Activated T-cell treated with anti-CD3 and anti-CD28 coated beads, Interleukin-2, amount 50 U/mL, for 48 hours (primary cell): ENCODE measurements at places on chromosomes 12 and 14.

DNA sequence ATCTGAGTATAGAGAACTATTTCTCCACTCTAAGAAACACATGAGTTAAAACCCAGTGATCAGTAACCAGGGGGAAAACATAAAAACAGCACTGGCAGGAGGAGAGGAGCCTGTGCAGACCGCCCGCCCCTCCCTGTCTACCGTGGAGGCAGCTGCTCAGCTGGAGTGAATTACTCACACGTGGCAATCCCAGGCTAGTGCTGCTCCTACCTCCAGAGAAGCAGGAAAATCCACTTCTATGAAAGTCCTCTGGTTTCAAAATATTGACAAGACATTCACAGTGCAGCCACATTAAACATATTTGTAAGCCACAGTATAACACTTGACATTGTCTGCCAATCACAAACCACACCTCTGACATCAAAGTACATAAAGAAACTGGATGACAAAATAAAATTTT is 16.7 kb downstream of the TMEM132D start:
- DNase-seq = no peak

- DNase-seq = no peak
These were observed 63.0 kb downstream of the FOS start for GRCh38 chr14:75341620-75342019.

DNA sequence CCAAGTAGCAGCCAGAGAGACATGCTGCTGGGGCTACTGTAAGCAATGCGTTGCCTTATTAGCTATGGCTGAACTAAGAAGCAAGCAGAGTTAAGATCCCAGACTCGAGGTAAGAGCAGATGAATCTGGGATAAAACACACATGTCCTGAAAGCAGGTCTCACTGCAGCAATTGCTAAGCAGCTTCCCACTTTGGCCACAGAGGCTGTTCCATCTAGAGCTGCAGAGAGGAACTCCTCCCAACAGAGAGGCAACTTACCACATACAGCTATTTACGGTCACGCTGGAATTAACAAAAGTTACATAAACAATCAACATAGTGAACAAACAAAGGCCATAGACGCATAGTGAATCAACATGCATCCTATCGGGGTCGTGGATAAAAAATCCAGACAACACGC is 90.2 kb downstream of the KSR2 start:
- no peak for DNase-seq

GRCh38 chr12:117966511-117966910 is 2.3 kb downstream of the KSR2 start:
- no peak for DNase-seq

- DNase-seq = peak; percentile 29
These were observed 72.9 kb upstream of the LTA4H start for GRCh38 chr12:96108321-96108720.

GRCh38 chr12:3507361-3507760 is 16.4 kb downstream of the PRMT8 start:
- DNase-seq = no peak

- DNase-seq = no peak
These were observed 26.9 kb downstream of the TEP1 start for GRCh38 chr14:20386276-20386855.

GRCh38 chr12:14076538-14076937 is 95.1 kb upstream of the GRIN2B start:
- DNase-seq = no peak
